NCI-H748 treated with DMSO at 0.1 percent for 48 hours (cell line): ENCODE measurements at places on chromosomes 2 and 18.

- no peak for DNase-seq
Observed at GRCh38 chr2:191187105-191187829, 36.5 kb upstream of the STAT4 start.

DNA sequence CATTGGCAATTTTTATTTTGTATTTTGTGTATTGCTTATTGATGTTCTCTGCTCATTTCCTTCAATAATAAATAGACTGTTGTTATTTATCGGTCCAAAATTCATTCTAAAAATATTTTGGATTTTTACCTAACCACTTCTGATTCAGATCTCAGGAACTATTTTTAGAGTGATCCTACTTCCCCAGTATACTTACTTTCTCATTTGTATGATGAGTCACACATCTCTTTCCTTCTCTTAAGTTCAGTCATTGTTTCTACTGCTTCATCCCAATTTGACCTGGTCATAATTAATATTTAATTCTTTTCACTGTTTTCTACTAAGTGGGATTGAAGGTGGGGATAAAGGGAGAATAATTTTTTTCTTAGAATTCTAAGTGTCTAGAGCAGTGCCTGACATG, 75.1 kb downstream of the AGPS start:
- DNase-seq = no peak

DNA sequence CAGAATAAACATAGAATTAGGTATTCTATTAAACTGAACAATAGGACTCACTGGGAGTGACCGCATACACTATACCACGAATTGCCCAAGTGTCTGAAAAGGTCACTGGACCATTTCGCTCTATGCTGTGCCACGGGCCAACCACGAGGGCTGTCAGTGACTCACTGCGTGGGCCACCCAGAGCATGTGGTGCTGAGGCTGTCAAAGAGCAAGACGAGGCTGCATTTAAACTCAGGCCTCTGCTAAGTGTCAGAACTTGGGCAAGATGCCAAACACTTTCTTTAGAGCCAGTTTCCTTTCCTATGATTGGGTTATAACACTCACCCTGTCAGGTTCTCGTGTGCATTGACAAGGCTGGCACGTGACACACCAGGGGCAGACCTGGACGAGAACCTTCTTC, 97.5 kb downstream of the SH3YL1 start:
- DNase-seq = no peak

DNA sequence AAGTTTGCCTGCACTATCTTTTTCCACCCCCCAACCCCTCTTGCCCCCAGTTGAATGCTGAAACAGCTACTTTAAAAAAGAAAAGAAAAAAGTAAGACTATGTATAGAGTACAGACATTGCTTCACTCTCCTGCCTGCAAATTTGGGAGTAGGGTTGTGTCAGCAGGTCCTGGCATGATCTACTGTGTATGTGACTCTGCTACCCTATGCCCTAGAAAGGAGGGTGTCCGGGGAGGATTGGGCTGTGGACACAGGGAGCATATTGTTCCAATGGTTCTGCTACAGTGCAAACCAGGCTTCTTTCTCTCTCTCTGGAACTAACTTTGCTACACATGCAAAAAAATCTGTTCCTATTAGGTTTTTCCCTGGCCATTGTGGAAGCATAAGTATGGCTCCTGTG, 9.9 kb upstream of the ZEB2 start:
- no peak for DNase-seq

- DNase-seq = no peak
Observed at GRCh38 chr2:62319070-62319469, 123.2 kb downstream of the B3GNT2 start.

- DNase-seq = peak; percentile 46
Observed at GRCh38 chr2:96531872-96532505, 4.6 kb upstream of the ARID5A start.

DNA sequence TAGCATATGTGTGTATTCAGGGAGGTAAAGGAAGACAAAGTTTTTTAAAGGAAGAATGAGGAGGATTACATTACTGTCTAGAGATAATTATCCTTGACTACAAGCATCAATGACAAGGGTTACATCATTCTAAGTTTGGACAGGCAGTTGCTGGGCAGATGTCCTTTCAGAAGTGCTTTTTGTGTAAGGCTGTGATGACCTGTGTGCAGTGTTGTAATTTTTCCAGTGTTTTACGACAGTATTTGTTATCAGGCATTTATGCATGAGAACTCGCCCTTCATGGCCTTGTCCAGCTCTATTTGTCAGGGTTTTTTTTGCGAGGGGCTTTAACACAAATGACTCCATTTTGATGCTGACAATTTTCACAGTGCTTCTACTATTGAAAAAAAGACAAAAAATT, 658.3 kb upstream of the NXPH2 start:
- no peak for DNase-seq

DNA sequence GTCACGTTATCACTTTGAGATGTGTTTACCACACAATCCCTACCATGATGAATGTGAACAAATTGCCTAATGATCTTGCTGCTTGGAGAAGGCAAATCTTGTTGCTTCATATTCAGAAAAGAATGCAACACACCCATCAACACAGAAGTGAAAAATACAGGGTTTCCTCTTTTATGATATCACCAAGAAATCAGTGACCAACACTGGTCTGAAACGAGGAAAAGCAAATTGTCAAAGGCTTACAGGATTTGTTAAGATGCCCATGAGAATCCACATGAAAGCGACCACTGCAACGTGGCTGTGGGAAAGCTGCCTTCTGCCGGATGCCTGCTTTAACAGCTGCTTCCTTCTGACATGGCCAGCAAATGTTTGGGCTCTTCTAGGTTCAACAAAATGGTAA, 397.6 kb upstream of the LRATD1 start:
- no peak for DNase-seq

GRCh38 chr18:75016025-75016717, 192.8 kb downstream of the PTGR3 start:
- no peak for DNase-seq

DNA sequence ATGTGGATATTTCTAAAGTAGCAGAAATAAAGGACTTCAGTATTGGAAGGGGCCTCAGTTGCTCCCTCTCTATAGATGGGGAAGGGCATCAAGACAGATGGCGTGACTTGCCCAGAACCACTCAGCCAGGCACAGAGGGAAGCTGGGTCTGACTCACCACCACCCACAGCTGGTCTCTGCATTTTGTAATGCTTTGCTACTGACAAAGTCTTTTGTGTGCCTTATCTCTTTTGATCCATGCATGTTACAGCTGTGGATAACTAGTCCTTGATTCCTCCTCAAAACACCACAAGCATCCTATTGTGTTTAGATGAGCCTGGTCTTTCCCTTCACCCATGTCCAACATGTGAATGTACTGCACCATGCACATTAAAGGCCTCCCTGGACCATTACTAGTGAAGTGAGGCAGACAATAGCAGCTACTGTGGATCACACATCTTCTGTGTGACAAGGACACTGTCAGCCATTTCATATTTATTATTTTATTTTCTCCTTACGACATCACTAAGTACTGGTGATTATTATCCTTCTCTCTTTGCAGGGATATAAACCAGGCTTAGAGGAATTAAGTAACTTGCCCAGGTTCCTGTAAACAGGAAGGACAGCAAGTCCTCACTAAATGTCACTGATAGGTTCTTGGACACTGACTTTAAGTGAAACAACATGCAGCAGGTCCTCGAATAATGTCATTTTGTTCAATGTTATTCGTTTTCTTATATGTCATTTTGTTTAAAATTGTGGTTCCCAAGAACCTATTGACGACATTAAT, 29.6 kb upstream of the IL37 start:
- no peak for DNase-seq

GRCh38 chr2:72271276-72271614, 123.6 kb upstream of the CYP26B1 start:
- DNase-seq = no peak

- no peak for DNase-seq
Observed at GRCh38 chr2:69565431-69565839, 78.1 kb downstream of the AAK1 start.

- DNase-seq = no peak
Observed at GRCh38 chr2:101291973-101292372, 16.5 kb downstream of the RNF149 start.

GRCh38 chr18:24373328-24373727, 24.3 kb downstream of the OSBPL1A start:
- DNase-seq = no peak

DNA sequence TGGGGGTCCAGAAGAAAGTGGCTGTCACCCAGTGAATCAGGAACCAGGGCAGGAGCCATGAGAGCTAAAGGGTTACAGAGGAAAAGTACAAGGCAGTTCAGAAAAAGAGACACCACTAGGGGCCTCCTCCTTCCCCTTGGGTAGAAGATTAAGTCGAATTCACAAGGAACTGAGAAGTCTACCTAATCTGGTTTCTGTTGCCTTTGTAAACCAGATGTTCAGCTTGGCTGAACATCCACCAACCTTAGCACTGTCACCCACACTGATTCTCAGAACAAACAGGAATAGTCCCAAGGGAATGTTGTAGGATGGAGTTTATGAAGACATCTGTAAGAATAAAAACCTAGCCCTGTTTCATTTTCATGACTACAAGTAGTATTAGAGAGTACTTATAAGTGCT, 90.4 kb upstream of the NOSTRIN start:
- DNase-seq = no peak

GRCh38 chr18:79507546-79508480, 112.1 kb downstream of the NFATC1 start:
- no peak for DNase-seq

- no peak for DNase-seq
Observed at GRCh38 chr2:207472343-207473048, 57.3 kb upstream of the CREB1 start.

DNA sequence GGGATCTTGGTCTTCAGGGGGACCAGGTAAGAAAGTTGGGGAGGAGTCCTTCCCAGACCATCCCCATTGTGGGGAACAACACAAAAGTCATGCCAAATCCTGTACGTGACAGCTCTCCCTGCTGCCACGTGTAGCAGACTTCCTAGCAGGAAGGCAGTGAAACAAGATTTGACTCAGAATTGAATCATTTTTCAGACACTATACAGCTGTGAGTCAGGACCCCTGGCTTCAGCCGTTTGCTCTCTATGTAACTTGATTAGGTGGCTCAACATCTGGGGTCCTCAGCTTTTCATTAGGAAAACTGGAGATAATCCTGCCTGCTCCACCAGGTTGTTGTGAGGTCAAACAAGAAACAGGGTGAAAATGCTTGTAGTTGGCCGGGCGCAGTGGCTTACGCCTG, 32.9 kb upstream of the PDCL3 start:
- DNase-seq = no peak

- no peak for DNase-seq
Observed at GRCh38 chr2:60555783-60556139, 2.3 kb upstream of the BCL11A start.

DNA sequence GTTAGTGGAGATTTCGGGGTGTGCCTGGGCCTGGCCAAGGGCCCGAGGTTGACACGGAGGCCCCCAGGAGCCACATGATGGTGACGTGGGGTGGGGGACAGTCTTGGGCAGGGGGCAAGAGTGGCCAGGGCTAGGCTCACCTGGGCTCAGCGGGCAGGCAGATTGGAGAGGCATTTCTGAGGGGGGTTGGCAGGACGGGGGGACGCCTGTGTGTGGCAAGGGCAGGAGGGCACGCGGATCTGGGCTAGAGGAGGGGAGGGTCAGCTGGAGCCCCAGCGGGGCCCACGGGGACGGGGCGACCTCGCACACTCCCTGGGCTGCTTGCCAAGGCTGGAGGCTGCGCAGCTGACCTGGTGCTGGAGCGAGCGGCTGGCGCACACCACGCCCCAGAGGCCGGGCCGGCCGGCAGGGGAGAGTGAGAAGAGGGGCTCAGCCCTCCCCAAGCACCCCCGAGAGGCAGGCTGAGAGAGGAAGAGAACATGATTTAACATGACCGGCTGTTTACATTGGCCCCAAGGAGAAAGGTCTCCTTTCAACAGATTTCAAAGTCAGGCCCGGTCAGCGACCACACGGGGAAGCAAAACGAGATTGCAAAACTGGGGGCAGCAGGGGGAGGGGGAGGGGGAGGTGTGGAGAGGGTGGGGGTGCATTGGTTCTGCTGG, 38.0 kb upstream of the SNED1 start:
- DNase-seq = no peak

- peak; percentile 68 for DNase-seq
Observed at GRCh38 chr2:231714639-231715498, 6.5 kb downstream of the PTMA start.

- no peak for DNase-seq
Observed at GRCh38 chr2:3034856-3035255, 342.8 kb downstream of the EIPR1 start.

GRCh38 chr18:24910221-24910620, 441.7 kb downstream of the ZNF521 start:
- no peak for DNase-seq

DNA sequence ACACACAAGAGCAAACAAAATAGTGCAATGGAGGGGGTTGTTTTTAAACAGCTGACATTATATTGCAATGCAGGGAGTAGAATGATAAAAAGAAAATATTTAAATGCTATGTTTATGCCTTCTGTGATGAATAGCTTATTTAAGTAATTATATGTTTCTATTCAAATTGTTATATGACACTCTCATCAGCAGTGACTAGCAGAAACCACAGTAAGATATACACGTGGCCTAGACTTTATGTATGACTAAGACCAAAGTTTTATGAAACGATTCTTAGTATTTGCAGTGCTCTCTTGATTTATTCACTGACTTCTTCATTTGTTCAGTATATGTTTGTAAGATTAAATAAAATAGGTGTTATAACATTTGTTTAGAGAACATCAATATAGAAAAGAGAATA, 26.1 kb upstream of the C1D start:
- no peak for DNase-seq

GRCh38 chr2:238904716-238905115, 56.8 kb downstream of the TWIST2 start:
- no peak for DNase-seq

DNA sequence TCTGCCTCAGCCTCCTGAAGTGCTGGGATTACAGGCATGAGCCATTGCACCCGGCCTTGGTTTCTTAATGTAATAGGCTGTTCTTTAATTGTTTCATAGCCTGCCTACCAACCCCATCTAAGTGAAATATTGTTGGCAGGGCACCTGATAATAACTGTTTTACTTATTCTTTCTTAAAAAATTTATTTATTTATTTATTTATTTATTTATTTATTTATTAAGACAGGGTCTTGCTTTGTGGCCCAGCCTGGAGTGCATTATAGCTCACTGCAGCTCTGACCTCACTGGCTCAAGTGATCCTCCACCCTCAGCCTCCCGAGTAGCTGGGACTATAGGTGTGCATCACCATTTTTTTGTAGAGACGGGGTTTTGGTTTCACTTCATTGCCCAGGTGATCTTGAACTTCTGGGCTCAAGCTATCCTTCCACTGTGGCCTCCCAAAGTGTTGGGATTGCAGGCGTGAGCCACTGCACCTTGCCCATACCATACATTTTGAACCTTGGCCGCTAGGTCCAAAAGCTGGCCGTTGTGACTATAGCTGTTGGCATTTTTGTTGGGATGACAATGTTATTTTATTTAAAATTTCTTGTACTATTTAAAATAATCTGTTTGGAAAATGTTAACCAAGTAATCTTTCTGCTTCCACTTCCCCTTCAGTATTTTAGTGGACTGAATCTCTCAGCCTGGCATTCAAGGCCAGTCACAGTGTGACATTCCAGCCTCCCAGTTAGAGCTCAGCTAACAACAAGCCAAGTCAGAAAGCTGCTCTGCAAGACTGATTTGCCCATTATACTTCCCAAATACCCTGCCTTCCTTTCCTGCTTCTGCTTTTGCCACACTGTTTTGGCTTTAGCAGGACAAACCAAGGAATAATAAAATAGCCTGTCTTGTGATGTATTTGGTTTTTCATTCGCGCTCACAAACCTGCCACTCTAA, 52.4 kb downstream of the BABAM2 start:
- no peak for DNase-seq
